ENCODE measurements at places on chromosomes 7 and 10. TPM values are rescaled to one million over a fixed set of nuclear protein-coding genes. Genes with fewer than 3 reads are reported as not detected.

The ANKRD61 gene
- total RNA-seq: not detected

The NME8 gene
- total RNA-seq: not detected

The SFTPA1 gene
- not detected for total RNA-seq

The ZSCAN21 gene
- 7.8 TPM for total RNA-seq

The KRIT1 gene
- total RNA-seq: 56.1 TPM

The UNCX gene
- total RNA-seq: not detected

The CHRM2 gene
- total RNA-seq: 1.4 TPM

The CHN2 gene
- total RNA-seq: 7.0 TPM

The TMEM176A gene
- total RNA-seq: not detected

The PKD1L1 gene
- total RNA-seq: 2.6 TPM

The HGF gene
- 2.0 TPM for total RNA-seq

The UNC5B gene
- 19.5 TPM for total RNA-seq

The ABCC2 gene
- 0.70 TPM for total RNA-seq

The CISD1 gene
- 44.8 TPM for total RNA-seq

The CCDC3 gene
- 1.8 TPM for total RNA-seq

The GPRIN2 gene
- total RNA-seq: 0.10 TPM

The RELN gene
- 8.1 TPM for total RNA-seq

The HOXA5 gene
- 23.5 TPM for total RNA-seq

The EEPD1 gene
- 6.2 TPM for total RNA-seq

The NUTM2A gene
- total RNA-seq: 0.82 TPM

The HOXA11 gene
- total RNA-seq: 5.0 TPM

The ARL5B gene
- total RNA-seq: 13.7 TPM

The NPC1L1 gene
- total RNA-seq: not detected

The GATAD1 gene
- total RNA-seq: 24.8 TPM

The BHLHA15 gene
- 0.68 TPM for total RNA-seq

The EGFR gene
- total RNA-seq: 16.8 TPM

The OR9A2 gene
- not detected for total RNA-seq

The SORBS1 gene
- total RNA-seq: 4.2 TPM

The KIF5B gene
- 161 TPM for total RNA-seq

The GRID1 gene
- 0.12 TPM for total RNA-seq

The LUC7L2 gene
- 33.1 TPM for total RNA-seq

Data from glomerular endothelial cell (primary cell).